ENCODE measurements at places on chromosomes 13 and 19.

GRCh38 chr19:52170304-52170703 is 1.1 kb downstream of the ZNF836 start:
- no peak for DNase-seq

DNA sequence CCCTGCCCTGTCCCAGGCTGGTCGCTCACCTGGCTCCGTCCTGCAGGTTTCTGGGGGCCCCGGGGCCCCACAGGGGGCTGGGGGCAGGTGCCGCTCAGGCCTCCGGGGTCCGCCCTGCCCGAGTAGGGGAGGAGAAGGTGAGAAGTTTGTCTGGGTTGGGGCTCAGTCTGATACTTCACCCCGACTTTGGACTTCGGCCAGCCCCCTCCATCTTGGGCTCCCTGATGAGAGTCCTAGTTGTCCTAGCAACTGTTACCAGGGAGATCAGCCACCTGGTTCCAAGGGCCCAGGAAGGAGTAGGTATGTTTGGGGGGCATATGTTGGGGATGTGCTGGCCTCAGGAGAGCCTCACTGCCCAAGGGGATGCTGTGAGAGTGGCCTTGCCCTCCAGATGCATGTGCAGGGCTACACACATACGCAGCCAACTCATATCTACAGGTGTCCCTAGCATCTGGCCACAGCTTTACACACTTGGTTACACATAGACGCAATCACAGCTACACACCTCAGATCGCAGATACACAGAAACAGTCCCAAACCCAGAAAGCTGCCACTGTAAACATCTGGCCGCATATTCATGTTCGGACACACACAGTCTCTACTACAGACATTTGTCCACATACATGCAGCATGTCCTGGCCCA is 3.4 kb downstream of the NUMBL start:
- DNase-seq: no peak

DNA sequence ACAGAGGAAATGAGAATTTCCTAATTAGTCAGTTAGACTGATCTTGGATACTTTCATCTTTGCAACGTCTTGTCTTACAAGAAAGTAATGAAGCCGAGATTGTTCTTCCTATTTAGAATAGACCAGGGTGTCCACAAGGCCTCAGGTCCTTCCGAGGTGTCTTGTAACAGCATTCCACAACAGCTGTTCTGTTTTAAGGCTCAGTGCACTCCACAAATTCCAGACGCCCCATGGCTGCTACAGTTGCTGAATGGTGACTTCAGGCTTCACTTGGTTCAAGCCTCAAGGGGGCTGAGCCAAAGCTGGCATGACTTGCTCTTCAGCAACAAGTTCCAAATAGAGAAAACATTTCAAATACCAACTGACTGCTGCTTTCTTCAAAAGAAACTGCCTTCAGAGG is 143.4 kb downstream of the SHISA2 start:
- no peak for DNase-seq

- no peak for DNase-seq
Measured at GRCh38 chr19:23070353-23071146, 46.3 kb upstream of the ZNF730 start.

GRCh38 chr13:48156466-48156865 is 61.6 kb upstream of the MED4 start:
- DNase-seq: peak; percentile 59

- no peak for DNase-seq
Measured at GRCh38 chr19:1037621-1038064, 2.3 kb upstream of the ABCA7 start.

DNA sequence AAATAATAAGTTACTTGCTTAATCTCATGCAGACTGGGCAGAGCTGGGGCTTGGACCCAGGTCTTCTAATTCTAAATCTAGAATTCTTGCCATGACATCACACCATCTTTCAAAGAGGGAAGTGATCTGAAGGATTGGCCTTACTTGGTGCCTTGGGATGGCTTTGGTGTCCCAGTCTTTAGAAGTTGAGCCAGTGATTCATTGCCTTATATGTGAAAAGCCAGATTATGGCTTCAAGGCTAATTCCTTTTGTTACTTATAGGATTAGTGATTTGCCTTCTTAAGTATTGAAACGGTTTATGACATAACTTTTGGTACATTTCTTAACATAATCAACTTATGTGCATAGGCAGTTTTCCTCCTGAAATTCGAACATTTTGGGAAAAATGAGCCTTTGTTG is 14.9 kb downstream of the COG3 start:
- no peak for DNase-seq

DNA sequence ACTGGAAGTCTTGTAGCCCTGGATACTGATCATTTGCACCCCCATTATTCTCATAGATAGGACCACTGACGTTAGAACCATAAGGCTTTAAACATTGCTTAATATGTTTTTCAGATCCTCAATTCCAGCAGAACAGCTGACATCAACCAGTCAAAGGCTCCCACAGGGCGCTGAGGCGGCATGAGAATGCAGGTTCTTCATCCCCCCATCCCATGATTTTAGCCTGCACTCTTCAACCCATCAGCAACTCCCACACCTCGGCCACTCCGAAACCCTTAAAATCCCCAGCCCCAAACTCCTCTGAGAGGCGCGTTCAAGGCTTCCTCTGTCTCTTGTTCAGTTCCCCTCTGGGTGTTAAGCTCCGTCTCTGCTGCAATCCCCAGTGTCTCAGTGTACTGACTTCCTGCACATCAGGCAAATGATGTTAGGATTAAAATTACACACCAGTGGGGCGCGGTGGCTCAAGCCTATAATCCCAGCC is 24.3 kb upstream of the LAMP1 start:
- no peak for DNase-seq

DNA sequence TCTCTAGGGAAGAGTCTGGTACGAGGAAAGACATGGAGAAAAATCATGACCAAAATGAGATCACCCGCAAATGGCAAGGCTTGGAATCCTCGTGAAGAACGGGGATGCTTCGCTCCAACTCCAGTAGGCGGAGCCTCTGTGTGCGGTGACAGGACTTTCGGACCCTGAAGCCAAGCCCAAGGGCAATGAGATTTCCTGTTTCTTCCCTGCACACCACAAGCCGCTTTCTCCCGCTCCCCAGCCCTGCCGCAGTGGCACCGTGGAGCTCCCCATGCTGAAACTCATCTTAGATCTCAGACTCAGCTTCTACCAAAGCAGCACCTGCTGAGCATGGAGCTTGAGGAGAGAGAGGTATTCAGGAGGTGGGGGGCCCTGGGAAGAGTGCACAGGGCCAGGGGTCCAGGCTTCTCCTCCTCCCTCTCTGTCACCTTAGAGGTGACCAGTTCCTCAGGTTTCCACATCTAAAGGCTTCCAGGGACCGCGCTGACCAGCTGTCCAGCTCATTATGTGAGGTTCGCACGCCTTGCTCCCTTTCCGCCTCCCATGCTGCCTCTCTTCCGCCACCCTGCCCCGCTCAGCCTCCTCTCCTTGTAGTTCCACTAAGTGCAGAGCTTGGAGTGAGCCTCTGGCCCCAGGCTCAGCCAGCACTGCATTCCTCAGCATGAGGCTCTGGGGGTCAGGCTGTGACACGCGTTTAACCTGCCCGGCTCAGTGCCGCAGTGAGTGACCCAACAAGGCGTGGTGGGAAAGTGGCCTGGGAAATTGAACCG is 153.8 kb upstream of the SOX1 start:
- DNase-seq: no peak

GRCh38 chr19:51694318-51695085 is 1.4 kb downstream of the SPACA6 start:
- no peak for DNase-seq

DNA sequence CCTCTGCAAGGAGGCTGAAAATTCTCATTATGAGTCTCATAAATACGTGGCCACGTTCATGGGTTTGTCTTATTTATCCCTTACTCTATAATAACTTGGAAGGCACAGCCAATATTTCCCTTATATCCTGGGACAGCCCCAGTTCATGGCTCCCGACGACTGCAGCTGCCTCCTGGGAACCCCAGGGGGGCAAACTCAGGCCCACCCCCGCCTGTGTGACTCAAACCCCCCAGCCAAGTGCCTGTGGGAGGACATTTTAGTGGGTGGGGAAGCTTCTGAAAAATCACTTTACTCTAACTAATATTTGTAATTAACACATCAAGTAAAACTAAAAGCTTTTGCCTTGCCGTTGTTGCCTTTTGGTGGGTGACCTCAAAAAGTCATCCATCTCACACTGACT is 14.3 kb downstream of the RASA3 start:
- peak; percentile 20 for DNase-seq

DNA sequence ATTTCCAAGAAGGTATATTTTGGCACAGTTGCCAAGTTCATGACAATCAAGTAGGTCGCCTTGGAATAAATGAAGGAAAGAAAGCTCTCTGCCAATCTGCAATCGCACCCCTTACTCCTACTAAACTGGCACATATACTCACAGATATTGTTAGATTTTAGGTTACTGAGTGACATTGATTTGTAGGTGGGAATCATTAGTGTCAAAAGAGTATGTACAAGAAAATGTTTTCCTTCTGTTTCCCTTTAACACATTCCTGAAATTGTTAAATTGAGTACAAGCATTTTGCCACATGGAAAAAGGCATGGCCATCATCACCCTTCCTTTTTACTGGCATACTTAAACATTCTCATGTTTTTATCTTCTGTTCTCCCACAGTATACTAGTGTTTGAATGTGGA is 2868.3 kb upstream of the PCDH20 start:
- no peak for DNase-seq

DNA sequence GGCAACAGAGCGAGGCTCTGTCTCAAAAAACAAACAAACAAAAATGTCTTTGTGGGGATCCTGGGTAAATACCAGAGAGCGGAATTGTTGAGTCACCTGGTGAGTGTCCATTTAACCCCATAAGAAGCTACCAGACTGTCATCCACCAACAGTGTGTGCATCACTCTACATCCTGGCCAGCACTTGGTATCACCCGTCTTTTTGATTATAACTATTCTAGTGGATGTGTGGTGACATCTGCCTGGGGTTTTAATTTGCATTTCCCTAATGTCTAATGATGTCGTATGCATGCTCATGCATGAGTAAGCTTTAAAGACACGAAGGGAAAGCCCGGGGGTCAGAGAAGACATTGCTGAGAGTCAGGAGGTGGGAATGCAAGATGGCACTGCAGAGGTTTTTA is 126.7 kb upstream of the MRI1 start:
- no peak for DNase-seq

GRCh38 chr13:50280441-50280937 is 265.2 kb downstream of the KCNRG start:
- DNase-seq: no peak

DNA sequence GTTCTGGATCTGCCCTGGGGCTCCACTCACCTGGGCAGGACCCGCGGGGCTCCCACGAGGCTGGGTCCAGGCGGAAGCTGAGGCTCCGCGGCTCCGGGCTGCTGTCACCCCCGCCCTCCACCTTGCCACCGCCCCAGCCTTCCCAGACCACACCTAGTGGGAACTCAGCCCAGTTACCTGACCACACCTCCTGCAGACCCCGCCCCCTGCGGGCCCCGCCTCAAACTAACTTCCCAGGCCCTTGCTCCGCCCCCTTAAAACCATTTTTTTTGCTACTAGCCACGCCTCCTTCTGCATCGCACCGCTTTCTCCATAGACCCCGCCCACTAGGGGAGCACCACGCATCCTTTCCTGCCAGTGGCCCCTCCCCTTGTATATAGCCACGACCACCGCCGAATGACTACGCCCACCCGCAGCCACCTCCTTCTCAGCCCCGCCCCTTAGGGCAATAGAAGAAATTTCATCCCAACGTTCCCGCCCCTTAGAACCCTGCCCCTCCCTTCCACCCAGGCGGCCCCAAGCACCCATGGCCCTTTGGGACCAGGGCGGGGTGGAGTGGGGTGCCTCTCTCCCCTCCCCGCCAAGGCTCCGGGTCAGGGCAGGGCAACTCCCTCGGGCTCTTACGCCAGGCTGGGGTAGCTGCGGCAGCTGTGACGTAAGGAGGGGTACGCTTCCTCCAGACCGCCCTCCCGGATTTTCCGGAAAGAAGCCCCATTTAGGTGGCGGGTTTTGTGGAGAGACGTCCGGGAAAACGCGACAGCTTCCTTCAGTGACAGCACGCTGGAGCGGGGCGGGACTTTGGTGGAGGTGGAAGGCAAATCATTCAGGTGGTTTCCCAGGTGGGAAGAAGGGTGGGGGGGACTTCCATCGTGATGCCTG is at the start of gene SH2D3A:
Gene SH2D3A, minus strand, starts transcription at position 79 of the 879 bp plus-strand sequence. CDS start 3,687 bp downstream, outside the sequence.
- peak; percentile 90 for DNase-seq

DNA sequence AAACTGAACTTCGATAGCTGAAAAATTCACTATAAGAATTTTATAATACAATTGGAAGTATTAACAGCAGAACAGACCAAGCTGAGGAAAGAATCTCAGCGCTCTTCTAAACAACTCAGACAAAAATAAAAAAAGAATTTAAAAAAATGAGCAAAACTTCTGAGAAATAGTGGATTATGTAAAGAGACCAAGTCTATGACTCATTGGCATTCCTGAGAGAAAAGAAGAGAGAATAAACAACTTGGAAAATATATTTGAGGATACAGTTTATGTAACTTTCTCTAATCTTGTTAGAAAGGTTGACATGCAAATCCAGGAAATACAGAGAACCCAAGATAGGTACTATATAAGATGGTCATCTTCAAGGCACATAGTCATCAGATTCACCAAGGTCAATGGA is 25.4 kb downstream of the SLC25A15 start:
- DNase-seq: no peak

GRCh38 chr19:22628401-22628800 is 5.7 kb upstream of the ZNF492 start:
- no peak for DNase-seq

DNA sequence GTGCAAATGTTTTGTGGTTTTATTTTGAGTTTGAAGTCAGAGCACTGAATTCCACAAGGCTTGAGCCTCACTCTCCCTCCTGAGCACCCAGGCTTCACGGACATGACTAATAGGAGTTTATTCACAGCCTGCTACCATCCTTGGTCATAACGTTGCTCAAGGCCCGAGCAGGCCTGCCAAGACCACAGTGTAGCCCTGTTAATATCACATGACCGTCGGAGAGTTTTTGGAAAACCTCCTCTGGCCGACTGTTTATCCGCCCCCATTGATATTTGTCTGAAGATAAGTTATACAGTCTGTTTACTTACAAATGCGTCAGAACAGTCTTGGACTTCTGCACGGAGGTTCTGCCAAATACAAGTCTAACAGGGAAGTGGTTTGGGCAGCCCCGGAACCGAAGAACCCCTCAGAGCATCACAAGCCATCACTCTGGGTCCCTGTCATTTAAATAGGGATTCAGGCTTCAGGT is 89.9 kb downstream of the COL4A2 start:
- no peak for DNase-seq

DNA sequence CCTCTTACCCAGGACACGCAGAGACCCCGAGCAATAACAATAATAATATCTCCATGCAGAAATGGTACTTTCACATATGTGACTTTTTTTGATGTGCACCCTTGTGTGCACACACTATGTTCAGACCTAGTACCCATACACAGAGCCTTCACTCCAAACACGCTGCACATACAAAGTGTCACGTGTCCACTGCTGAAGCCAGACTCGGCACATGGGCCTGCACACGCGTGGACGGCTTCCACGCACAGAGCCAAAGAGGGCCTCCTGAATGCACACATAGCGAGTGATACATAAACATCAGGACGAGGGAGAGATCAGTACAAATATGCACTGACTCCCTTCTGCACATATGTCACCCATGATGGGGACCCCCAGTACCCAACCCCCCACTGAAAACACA is 41.9 kb upstream of the POU2F2 start:
- DNase-seq: no peak

GRCh38 chr13:23081220-23081619 is 99.6 kb upstream of the SGCG start:
- DNase-seq: no peak

- DNase-seq: no peak
Measured at GRCh38 chr13:74620711-74621110, 486.5 kb upstream of the KLF12 start.

- no peak for DNase-seq
Measured at GRCh38 chr19:47587295-47587694, 14.3 kb upstream of the ZNF541 start.

All from stimulated activated naive CD4-positive, alpha-beta T cell treated with Interleukin-2 at 50 U/mL for 16 hours (primary cell).